Putamen (tissue), 1 donor: ENCODE measurements at places on chromosomes 3 and 15.
A peak's percentile ranks its signal among the peaks of the same experiment; 100 is the strongest.

DNA sequence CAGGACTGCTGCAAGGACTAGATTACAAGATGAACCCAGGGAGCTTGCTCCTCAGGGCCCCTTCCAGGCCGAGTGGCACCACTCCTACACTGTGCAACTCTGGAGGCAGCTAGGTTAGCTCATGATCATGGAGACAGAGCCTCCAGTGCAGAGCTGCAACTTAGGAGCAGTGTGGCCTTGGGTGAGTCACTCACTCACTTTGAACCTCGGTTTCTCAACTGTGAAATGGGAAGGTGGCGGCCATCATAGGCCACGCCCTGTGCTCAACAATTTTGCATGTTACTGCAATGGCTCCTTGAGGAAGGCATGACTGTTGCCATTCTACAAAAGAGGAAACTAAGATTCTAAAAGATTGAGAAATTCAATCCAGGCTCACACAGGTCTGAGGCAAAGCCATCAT lies 11.2 kb upstream of the CXCR6 start:
- no peak for DNase-seq

- DNase-seq = no peak
These were observed 116.3 kb downstream of the PGPEP1L start for GRCh38 chr15:98891301-98891700.

- DNase-seq = no peak
These were observed 15.8 kb downstream of the APBA2 start for GRCh38 chr15:28901587-28901980.

DNA sequence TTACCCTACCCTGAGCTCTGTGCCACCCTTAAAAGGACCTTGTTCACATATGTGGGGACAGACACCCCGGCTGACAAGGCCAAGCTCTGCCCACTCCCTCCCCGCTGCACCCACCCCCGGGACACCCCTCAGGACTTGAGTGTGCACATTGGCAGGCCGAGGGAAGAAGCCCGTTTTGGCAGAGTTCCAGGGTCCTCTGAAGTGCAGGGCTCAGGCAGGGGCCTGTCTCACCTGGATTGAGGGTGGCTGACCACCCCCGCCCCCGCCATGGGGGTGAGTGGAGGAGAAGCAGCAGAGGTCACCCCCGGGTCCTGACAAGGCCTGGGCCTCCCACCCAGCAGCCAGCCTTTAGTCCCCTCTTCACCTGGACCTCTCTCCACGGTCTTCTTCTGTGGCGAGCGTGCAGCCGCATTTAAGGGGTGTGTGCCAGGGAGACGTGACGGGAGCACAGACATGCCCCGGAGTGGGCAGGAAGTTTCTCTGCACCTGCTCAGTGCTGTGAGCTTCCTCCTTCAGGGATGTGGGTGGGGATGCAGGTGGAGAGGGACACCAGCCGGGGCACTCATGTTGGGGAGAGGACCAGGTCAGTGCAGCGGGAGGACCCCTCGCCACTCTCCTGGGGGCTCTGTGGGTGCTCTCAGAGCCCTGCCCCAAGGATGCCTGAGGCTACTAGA lies 50.7 kb downstream of the LINGO1 start:
- no peak for DNase-seq

- no peak for DNase-seq
These were observed 730 bp downstream of the DGKG start for GRCh38 chr3:186361246-186361761.

DNA sequence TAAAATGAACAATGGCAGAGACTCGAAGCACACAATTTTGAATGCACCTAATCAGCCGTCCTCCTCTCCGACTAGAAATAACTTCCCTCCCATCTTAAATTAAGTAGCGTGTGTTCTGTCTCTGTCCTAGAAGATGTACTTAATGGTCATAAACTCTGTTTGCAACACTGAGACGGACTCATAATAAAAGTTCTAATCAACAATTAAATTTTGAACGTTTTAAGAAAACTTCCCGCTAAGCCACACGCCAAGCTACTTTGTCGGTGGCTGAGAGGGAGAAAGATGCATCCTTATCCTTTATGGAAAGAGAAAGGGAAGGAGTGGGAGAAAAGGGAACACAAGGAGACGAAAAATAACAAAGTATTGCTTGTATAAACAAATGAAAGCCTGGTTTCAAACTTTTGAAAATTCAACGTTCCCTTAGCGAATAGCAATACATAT lies 989 bp downstream of the GNB4 start:
- DNase-seq = no peak

GRCh38 chr3:52395503-52395865 lies 49.4 kb downstream of the SEMA3G start:
- no peak for DNase-seq

DNA sequence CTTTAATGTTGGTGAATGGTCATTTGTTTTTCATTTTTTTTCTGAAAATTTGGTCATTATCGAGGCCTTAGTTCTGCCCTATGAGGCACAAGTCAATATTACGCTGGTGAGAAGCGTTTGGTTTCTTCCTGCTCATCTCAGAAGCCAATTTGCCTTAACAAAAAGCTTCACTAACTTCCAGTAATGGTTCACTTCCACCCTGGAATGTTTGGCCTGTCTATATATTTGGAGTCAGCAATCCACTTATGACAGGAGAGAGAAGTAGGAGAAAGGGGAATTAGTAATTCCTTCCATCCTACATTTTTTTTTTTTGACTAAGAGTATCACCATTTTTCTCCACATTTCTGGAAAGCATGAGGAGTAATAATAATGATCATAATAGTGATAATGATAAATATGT lies 124.4 kb downstream of the DIPK2A start:
- DNase-seq = no peak

GRCh38 chr15:88635318-88635717 lies 3.5 kb upstream of the ISG20 start:
- no peak for DNase-seq

DNA sequence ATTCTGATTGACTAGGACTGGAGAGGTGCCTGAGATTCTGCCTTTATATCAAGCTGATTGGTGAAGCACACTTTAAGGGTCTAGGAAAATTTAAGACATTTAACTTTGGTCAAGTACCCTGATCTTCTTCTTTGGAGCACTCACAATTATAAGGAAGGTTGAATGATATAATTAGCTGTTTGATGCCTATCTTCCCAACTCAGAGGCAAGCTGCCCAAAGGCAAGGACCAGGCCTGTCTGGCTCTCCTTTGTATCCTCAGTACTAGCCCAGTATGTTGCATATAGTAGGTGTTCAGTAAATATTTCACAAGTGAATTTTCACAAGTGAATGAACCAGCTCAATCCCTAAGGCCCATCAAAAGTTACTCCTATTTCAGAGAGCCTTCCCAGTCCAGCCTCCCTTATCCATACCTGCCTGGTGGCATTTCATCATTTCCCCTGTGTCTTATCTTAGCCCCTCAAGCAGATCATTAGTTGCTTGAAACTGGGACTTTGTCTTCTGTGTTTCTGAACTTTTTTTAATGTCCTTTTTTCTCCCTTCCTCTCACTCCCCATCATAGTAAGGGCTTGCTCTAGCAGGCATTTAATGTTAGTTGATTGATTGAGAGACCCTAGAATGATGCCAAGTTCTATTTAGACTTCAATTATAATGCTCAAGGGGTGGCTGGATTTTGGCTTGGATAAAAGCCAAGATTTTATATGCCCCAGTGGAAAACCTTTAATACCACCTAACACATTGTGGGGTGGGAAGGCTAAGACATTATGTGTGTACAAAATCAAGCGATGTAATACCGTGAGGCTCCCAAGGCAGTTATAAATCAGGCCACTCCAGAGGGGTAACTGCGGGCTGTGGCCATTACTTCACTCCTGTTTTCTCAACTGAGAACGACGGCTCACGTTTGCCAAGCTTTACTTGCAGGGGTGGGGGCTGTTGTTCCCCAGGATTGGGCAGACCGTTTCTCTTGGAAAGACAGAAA lies 43.2 kb upstream of the BOC start:
- DNase-seq = no peak

DNA sequence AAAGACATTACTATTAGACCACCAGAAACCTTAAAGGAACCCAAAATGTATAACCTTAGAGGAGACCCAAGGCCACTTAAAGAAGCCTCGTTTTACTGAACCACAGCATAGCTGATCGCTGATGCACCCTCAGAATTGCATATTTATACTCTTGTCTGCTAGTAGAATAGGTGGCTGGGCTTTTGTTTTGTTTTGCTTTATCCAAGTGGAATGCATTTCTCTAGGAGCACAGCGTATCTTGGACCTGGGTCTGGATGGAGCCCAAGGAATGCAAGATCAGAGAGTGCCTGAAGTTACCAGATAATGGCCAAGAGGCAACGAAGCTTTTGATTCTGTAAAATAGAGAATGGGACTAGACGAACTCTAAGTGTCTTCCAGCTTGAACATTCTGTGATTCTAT lies 129.2 kb upstream of the COL8A1 start:
- no peak for DNase-seq

GRCh38 chr3:125125821-125126245 lies 70.0 kb upstream of the HEG1 start:
- DNase-seq = no peak

GRCh38 chr3:66398228-66399025 lies 102.4 kb downstream of the LRIG1 start:
- DNase-seq = no peak

DNA sequence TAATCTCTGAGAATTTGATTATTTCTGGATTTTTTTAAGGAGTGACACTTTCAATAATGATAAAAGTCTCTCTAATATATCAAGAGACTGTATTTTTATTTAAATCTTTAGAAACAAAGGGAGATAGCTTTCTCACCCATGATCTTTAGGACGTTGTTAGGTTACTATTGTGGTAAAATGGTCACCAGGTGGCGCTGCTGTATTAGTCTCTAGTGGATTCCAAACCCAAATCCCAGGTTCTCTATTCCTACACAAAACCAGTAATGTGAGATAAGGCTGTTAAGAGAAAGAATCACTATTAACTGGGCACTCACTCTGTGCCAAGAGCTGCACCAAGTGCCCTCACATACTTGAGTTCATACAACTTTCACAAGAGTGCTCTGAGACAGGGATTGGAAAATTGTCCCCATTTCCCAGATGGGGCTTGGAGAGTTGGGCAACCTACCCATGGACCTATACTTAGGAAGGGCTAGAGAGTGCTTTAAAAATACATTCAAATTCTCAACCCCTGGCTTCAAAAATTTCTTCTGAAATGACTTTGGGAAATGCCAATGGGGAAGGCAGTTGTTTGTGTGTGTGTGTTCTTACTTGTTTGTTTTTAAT lies 593.4 kb upstream of the TGFBR2 start:
- DNase-seq = peak; percentile 56

- DNase-seq = no peak
These were observed 68.7 kb upstream of the MAP4 start for GRCh38 chr3:48084929-48085328.

GRCh38 chr3:151987893-151988292 lies 114.5 kb downstream of the SUCNR1 start:
- DNase-seq = no peak

- no peak for DNase-seq
These were observed 8.8 kb downstream of the ANKUB1 start for GRCh38 chr3:149783576-149783975.

- DNase-seq = no peak
These were observed 93.5 kb upstream of the SOX2 start for GRCh38 chr3:181618260-181618659.

- no peak for DNase-seq
These were observed 69.5 kb upstream of the MEF2A start for GRCh38 chr15:99496302-99496629.

GRCh38 chr3:15889936-15890335 lies 92.2 kb upstream of the ANKRD28 start:
- no peak for DNase-seq
